ENCODE measurements at places on chromosomes 3 and 15.

- DNase-seq = no peak
Observed at GRCh38 chr3:45790596-45790995, 5.7 kb downstream of the SLC6A20 start.

- no peak for DNase-seq
Observed at GRCh38 chr3:134792700-134793099, 2.4 kb upstream of the EPHB1 start.

DNA sequence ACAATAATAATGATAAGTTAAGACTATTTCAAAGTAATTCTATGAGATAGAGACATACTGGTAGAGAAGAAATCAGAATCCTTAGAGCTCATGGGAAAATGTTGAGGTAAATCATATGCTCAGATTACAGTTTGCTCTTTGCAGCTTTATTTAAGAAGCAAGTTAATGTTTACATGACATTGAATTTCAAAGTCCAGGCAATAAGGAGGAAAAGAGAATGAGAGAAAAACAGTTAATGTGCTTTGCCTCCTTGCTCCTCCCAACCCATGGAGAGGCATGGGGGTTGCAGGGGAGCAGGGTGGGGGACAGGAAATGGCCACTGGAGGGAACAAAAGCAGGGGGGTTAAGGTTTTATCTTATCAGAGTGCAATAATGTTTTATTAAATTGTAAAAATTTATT is 42.2 kb upstream of the ZBTB38 start:
- DNase-seq = no peak

DNA sequence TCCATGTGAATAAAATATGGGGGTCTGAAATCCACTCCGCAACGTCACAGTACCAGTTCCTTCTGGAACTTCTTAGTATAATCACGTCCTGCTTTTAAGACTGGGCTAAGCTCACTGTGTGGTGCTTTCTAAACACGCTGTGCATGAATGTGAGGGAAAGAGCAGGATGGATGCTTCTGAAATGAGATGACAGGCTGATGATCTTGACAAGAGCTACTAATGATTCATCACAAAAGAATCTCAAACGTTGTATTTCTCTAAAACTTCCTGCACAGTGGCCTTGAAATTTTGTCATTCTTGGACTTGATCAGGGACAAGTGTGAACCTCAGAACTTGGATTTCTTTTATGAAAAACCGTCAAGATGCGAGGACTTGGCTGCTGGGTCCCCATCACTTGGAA is 221.4 kb downstream of the CADPS start:
- DNase-seq = no peak

DNA sequence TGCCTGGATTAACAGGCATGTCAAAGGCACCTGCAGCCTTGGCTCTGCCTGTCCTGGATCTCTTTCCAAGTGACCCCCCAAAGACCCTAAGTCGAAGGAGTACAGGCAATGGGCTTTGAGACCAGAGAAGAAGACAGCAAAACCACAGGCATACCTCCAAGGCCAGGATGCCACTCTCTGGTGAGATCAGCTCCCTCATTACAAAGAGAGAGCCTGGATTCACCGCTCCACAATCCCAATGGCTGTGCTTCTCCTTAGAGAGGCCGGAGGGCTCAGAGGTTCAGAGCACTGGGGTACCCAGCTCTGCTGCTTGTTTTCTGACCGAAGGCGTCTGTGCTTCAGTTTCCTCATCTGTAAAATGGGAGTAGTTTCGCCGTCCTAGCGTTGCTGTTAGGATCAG is 154.6 kb upstream of the MEF2A start:
- no peak for DNase-seq

GRCh38 chr3:143848704-143849103 is 436 bp upstream of the SLC9A9 start:
- DNase-seq = no peak

GRCh38 chr15:86572368-86572841 is 492.7 kb downstream of the AGBL1 start:
- no peak for DNase-seq

- DNase-seq = no peak
Observed at GRCh38 chr3:72382460-72382859, 465.8 kb downstream of the SHQ1 start.

GRCh38 chr3:72246685-72247084 is 461.7 kb upstream of the PROK2 start:
- DNase-seq = no peak

DNA sequence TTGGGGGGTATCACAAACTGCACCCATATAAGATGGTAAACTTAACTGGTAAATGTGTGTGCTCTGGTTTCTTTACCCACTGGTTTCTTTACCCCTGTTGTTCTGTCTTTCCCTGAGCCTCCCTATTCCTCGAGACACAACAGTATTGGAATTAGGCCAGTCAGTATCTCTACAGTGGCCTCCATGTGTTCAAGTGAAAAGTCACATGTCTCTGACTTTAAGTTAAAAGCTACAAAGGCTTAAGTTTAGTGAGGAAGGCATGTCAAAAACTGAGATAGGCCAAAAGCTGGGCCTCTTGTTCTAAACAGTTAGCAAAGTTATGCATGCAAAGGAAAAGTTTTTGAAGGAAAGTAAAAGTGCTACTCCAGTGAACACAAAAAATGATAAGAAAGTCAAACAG is 513.3 kb downstream of the ROBO2 start:
- no peak for DNase-seq

- no peak for DNase-seq
Observed at GRCh38 chr15:70699890-70700289, 63.5 kb downstream of the UACA start.

DNA sequence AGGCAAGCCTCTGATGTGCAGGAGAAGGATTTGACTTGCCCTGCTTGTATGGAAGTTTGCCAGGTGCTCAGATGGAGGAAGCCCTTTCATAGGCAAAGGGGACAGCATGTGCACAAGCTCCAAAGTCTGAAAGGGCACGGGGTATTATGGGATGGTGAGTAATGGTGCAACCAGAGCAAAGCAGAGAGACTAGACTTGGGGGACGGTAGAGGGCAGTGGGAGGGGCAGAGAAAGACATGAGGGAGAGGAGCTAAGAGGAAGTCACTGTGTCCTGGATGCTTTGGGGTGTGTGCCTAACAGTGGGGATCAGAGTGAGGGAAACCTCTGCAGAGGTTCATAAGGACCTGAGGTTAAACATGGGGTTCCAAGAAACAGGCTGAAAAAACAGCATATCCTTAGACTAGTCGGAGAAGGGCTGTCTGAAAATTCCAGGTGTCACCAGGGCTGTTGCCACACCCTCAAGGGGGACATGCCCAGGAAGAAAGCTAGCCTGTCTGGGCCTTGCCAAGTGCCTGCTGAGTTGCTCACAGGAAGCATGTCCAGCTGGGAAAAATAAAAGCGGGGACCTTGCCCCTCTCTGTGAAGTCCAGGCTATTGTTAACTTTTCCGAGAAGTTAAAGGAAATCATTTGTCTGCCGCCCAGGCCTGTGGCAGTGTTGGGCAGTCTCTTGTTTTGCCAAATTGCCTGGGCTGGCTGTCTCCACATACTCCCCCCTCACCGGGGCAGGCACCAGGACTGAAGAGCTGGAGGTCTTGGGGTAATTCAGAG is 47.1 kb downstream of the HRH1 start:
- no peak for DNase-seq

DNA sequence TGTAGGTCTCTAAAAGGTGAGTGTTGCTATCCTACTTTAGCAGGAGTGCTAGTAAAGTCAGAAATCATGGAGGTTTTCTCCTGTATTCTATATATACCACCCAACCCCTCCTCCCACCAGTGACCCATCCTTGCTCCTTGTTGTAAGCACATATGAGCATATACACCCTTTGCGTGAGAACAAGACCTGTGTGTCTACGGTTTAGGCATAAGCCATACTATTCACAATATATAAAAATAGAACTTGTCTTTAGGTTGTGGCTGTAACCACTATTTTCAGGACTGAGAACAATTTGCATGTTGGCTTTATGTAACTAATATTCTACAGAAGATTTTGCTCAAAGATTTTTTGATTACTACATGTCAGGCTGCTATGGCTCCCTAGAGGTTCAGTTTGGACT is 59.1 kb upstream of the TOP2B start:
- no peak for DNase-seq

GRCh38 chr15:85408270-85408746 is 27.9 kb downstream of the AKAP13 start:
- DNase-seq = no peak
